ENCODE measurements at places on chromosomes 16 and 17. TPM values are rescaled to one million over a fixed set of nuclear protein-coding genes. Genes with fewer than 3 reads are reported as not detected.

CCL1 gene
- total RNA-seq: not detected

PRAC2 gene
- total RNA-seq: not detected

ITPRIPL2 gene
- total RNA-seq: 73.5 TPM

TP53TG3F gene
- not detected for total RNA-seq

NOXO1 gene
- 0.39 TPM for total RNA-seq

IRX5 gene
- total RNA-seq: 5.3 TPM

ITGB3 gene
- 104 TPM for total RNA-seq

XAF1 gene
- total RNA-seq: 12.1 TPM

PRR35 gene
- total RNA-seq: not detected

ZNF821 gene
- total RNA-seq: 2.9 TPM

ELMO3 gene
- total RNA-seq: 0.59 TPM

RAI1 gene
- total RNA-seq: 9.4 TPM

KRT40 gene
- not detected for total RNA-seq

FGF11 gene
- total RNA-seq: under 0.01 TPM

DUSP14 gene
- total RNA-seq: 28.9 TPM

HBA2 gene
- total RNA-seq: not detected

TMC5 gene
- under 0.01 TPM for total RNA-seq

SPECC1 gene
- total RNA-seq: 2.9 TPM

CHST6 gene
- 0.37 TPM for total RNA-seq

MEIOB gene
- not detected for total RNA-seq

NDEL1 gene
- total RNA-seq: 53.2 TPM

SMTNL2 gene
- total RNA-seq: not detected

COPZ2 gene
- 24.8 TPM for total RNA-seq

RNF166 gene
- 8.5 TPM for total RNA-seq

TEKT1 gene
- not detected for total RNA-seq

TNFAIP1 gene
- 26.0 TPM for total RNA-seq

ZNF423 gene
- 2.9 TPM for total RNA-seq

RAB34 gene
- 146 TPM for total RNA-seq

FBXO47 gene
- not detected for total RNA-seq

MMP15 gene
- total RNA-seq: 2.7 TPM

GPRC5B gene
- 0.20 TPM for total RNA-seq

KRTAP1-5 gene
- total RNA-seq: 1.6 TPM

FOXO3B gene
- 2.6 TPM for total RNA-seq

CFAP97D1 gene
- under 0.01 TPM for total RNA-seq

TOX3 gene
- total RNA-seq: not detected

SALL1 gene
- 1.1 TPM for total RNA-seq

USP43 gene
- 0.39 TPM for total RNA-seq

CCL8 gene
- not detected for total RNA-seq

CA7 gene
- total RNA-seq: not detected

TLCD1 gene
- total RNA-seq: 4.0 TPM

C16orf95 gene
- 7.0 TPM for total RNA-seq

Measured in subcutaneous preadipocyte (primary cell).